Lung (tissue), 17 donors: ENCODE measurements at places on chromosomes 5 and 9.

DNA sequence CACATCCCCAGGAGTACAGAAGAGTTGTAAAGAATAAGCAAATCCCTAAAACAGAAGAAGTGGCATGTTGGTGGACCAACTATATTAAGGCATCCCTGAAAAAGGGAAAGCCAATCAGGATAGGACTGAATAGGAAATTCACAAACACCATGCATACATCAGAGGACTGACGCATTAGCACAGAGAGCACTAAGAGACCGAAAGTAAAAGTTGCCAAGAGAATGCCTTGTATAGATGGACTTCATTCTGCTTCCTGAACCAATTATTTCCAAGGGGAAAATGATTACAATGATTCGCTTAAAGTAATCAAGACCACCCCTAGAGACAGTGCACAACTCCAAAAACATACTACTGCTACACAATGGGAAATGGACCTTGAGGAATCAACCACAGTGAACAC is 33.5 kb downstream of the SHC3 start:
- no peaks in the 10 kb centered on the region for H3K27me3 ChIP-seq
- H3K4me3 ChIP-seq, result no peak overlapping the region
- H3K27ac ChIP-seq, result no peak overlapping the region
- H3K36me3 ChIP-seq, result no peaks in the 10 kb centered on the region

DNA sequence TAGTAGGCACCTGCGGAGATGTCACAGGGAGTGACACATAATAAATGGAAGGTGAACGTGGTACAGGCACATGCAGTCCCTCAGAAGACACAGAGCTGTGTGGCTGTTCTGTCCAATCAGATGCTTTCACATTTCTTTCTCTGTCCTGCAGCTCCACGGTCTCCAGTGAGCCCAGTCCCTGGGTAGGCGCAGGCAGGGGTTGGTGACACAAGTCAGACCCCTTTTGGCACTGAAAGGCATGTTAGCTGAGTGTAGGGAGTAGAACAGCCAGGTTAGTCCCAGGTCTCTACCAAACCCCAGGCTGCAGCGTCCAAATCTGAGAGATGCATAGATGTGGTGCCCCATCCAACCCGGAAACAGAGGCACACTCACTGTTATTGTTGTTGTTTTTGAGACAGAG is 2.8 kb downstream of the SLC31A2 start:
- no peak for DNase-seq
- H3K4me3 ChIP-seq, result no peak overlapping the region
- H3K27ac ChIP-seq, result no peak overlapping the region
- peaks cover 3% of the 10 kb centered on the region for H3K36me3 ChIP-seq

- no peaks in the 10 kb centered on the region for H3K27me3 ChIP-seq
- H3K36me3 ChIP-seq, result no peaks in the 10 kb centered on the region
- H3K4me1 ChIP-seq, result no peaks in the 10 kb centered on the region
Measured at GRCh38 chr5:3729631-3730030, 134.0 kb downstream of the IRX1 start.

DNA sequence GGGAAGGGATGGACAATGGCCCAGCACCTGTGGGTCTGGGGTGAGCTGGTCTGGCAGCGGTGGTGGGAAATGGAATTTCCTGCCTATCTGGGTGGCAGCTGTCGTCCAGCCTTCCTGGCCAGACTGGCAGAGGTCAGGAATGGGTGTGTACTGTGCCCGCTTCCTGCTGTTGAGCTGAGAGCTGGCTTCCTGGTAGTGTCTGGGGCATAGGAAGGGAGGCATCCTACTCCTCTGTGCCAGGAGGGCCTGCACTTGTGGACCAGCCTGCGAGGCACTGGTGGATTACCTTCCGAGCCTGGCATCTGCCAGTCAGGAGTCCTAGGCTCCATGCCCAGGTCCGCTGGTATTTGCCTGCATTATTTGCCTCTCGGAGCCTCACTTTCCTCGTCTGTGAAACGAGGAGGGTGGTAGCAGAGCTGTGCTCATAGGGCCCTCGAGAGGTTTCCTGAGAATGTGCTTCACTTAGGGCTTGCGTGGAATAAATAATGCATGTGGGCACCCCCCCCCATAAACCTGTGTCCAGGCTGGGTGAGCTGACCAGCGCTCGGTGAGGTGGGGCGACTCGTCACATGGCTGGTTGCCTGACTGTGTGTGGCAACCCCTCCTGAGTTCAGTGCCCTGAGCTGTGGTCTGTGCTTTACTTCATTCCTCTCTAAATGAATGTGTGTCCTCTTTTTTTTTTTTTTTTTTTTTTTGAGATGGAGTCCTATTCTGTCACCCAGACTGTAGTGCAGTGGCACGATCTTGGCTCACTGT is 47.7 kb downstream of the HMCN2 start:
- DNase-seq, result no peak
- no peaks in the 10 kb centered on the region for H3K36me3 ChIP-seq
- H3K27ac ChIP-seq, result no peak overlapping the region

GRCh38 chr5:179405054-179405416 is 59.8 kb upstream of the ADAMTS2 start:
- DNase-seq, result no peak
- H3K4me3 ChIP-seq, result no peak overlapping the region

GRCh38 chr5:168413596-168413995 is 72.7 kb upstream of the RARS1 start:
- no peaks in the 10 kb centered on the region for H3K4me1 ChIP-seq
- H3K27ac ChIP-seq, result no peak overlapping the region
- H3K36me3 ChIP-seq, result no peaks in the 10 kb centered on the region
- no peaks in the 10 kb centered on the region for H3K27me3 ChIP-seq
- no peak overlapping the region for H3K4me3 ChIP-seq

DNA sequence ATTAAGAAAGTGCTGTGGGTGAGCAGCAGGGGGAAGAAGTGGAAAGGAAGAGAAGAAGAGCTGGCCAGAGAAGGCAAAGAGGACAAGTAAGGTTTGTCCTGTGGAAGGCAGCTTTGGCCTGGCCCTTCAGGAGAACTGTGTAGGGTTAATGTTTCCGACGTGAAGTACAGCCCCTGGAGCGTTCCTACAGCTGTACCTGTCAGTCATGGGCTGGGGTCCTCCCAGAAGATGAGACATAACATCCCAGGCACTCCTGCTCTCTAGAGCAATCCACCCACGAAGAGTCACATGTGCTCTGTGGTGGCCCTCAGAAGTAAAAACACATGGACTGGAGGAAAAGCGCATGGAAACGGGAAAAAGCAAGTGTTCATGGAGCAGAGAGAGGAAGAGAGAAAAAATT is 237.4 kb downstream of the CAAP1 start:
- H3K36me3 ChIP-seq, result no peaks in the 10 kb centered on the region
- H3K27me3 ChIP-seq, result no peaks in the 10 kb centered on the region
- no peak overlapping the region for H3K4me3 ChIP-seq
- DNase-seq, result no peak
- H3K4me1 ChIP-seq, result no peaks in the 10 kb centered on the region
- H3K27ac ChIP-seq, result no peak overlapping the region

GRCh38 chr5:17240487-17240886 is 23.1 kb downstream of the BASP1 start:
- no peak overlapping the region for H3K4me3 ChIP-seq

DNA sequence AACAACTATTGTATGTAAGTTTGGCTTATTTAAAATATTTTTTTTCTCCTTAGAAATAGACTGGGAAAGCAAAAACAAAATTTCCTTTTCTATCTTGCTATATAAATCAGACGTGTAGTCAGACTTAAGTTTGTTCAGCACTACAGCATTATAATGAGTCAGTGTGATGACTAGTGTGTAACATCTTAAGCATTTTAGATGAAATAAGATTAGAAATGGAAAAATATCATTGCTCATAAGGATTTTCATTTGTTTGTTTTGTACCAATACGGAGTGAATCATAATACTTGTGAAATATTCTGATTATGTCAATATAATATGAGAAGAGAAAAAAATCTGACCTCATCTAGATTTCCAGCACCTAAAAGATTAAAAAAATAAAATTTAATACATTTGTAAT is 64.7 kb upstream of the RICTOR start:
- no peak for DNase-seq
- H3K27ac ChIP-seq, result no peak overlapping the region

- H3K27me3 ChIP-seq, result no peaks in the 10 kb centered on the region
- no peak for DNase-seq
- no peaks in the 10 kb centered on the region for H3K4me1 ChIP-seq
- no peaks in the 10 kb centered on the region for H3K36me3 ChIP-seq
- no peak overlapping the region for H3K4me3 ChIP-seq
Measured at GRCh38 chr5:89628876-89629635, 746.1 kb upstream of the MEF2C start.

GRCh38 chr5:67173959-67174358 is 22.6 kb downstream of the CD180 start:
- H3K27me3 ChIP-seq, result no peaks in the 10 kb centered on the region
- DNase-seq, result no peak
- H3K27ac ChIP-seq, result no peak overlapping the region
- H3K36me3 ChIP-seq, result no peaks in the 10 kb centered on the region
- H3K4me1 ChIP-seq, result peaks cover 1% of the 10 kb centered on the region
